ENCODE measurements at places on chromosomes 11 and 22.

GRCh38 chr11:28338371-28338770 is 230.2 kb downstream of the METTL15 start:
- no peak for DNase-seq

GRCh38 chr22:35781898-35782297 is 64.2 kb downstream of the APOL5 start:
- no peak for DNase-seq

GRCh38 chr11:10379022-10379421 is 74.1 kb downstream of the ADM start:
- DNase-seq = no peak

- DNase-seq = no peak
These were observed 8.3 kb downstream of the FDX1 start for GRCh38 chr11:110438017-110438416.

DNA sequence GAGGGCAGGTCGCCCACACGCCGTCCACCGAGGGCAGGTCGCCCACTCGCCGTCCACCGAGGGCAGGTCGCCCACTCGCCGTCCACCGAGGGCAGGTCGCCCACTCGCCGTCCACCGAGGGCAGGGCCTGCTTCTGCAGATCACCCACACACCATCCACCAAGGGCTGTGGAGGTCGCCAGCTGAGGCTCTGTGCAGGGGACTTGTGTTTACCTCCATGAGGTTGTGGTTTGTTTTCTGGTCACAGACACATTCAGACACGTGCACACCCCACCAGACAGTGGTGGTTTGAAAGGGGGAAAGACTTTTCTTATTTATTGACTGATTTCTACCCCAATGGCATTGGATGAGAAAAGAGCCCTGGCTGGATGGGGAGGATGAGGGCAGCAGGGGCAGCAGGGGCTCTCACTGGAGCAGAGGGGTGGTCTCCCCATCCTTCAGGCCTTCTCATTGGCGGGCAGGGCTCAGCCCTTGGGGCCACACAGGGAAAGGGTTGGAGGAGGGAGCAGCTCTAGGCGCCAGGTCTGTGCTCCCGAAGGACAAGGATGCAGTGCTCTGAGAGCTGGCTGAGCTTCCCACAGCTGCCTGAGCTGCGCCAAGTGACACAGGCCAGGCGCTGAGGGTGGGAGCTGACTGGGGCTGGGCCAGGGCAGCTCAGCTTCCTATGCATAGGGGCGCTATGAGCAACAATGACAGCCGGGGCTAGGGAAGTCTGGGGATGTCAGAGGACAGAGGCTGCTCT is 252.6 kb upstream of the B3GAT1 start:
- DNase-seq = no peak

GRCh38 chr11:8403310-8403709 is 139.6 kb upstream of the LMO1 start:
- DNase-seq = no peak

- no peak for DNase-seq
These were observed 87.0 kb upstream of the CLNS1A start for GRCh38 chr11:77724636-77725035.

DNA sequence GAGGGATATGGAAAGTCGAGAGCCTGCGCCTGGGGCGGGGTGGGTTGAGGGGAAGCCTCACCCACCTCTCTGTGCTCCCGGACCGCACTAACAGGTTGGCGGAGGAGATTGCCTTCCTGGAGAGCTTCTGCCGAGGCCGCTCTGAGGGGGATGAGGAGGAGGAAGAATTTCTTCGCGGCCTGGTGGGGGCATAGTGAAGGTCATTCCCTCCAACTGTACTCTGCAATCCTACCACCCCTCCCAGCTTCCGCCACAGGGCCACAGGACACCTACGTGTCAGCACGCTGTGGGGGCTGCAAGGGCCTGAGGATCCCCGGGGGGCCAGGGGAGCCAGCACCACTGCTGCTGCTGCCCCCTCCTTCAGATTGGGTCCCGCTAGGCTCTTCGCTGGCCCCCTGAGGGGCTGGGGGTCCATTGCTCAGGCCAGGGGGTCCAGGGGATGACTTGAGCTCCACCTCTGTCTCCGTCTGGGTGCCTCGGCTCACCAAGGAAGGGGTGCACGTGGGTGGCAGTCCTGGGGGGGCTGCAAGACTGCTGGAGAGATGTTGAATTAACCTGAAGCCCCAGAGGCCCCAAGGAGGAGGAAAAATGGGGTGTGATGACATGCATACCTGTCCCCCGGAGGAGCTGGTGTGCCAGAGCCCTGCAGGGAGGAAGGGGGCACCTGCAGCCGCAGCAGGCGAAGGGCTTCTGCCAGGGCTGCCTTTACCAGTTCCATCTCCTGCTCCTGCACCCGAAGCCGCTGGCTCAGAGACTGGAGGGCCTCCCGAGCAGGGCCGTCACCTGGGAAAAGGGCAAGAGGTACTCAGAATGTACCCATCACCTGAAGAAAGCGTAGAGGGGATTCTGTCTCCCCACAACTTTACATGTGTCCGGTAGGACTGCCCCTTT is 1.5 kb downstream of the EML3 start:
- no peak for DNase-seq

DNA sequence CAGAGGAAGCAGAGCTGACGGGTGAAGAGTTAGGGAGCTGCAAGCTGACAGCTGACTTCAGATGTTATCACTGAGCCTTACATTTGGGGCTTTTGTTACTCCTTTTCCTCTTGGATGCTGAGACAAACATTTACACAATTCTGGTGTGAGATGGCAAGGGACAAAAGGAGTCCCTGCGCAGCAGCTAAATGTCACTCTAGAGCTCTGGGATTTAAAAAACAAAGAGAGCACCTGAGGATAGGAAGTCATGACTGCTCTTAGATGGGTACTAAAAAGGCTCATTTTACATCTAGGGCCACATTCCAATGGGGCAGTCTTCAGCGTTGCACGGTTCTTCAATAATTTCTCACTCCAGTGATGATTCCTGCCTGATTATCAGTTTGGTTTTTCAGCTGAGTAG is 204.5 kb downstream of the RAB38 start:
- DNase-seq = no peak

GRCh38 chr11:19953909-19954308 is 206.4 kb downstream of the DBX1 start:
- no peak for DNase-seq

DNA sequence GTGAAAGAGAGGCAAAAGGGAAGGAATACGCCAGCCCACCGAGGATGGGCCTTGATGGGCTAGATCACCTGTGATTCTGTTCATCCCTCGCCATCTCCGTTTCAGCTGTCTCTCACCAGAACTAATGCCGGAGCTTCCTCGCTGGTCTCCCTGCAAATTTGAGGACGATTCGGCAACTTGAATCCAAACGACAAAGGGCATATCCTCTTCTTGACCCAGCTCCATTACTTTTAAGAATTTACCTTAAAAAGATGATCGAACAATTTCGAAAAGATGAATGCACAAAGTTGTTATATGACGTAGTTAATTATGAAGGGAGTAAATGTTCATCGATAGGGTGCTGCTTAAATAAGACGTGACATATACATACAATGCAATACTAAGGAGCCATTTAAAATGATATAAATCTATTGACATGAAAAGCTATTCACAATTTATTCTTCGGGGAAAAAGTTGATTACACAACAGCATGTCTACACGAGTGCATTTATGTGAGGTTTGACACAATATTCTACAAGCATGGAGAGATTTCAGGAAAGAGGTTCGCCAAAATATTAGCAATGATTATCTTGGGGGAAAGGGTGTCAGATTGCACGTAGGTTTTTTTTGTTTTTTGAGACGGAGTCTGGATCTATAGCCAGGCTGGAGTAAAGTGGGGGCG is 937 bp upstream of the FAM168A start:
- DNase-seq = no peak

- no peak for DNase-seq
These were observed 73.4 kb upstream of the TTC12 start for GRCh38 chr11:113240790-113241635.

DNA sequence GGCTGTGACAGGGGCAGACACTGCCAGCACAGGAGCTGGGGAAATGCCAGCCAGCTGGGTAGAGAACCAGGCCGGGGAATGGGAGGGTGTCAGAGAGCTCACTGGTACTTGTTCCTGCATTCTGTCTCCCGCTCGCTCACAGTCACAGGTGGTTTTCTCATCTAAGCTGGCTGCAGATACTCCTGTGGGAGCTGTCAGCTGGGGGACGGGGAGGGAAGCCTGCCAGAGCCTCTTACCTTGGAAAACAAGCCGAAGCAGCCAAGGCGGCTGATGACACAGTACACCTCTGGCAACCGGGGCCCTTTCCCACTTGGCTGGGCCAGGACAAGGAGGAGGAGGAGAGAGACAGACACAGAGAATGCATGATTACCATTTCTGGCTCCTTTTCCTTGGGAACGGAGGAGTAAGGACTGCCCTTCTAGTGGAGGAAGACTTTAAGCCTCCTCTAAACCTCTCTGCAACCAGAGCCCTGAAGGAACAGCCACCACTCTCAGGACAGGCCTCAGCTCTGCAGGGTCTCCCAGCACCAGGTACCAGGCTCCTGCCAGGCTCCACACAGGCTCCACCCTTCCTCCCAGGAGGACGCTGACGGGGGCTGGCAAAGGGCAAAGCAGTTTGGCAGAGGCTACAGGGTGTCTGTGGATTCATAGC is 25.1 kb downstream of the RPL27A start:
- DNase-seq = no peak

- DNase-seq = no peak
These were observed 26.6 kb downstream of the FADD start for GRCh38 chr11:70229737-70230136.

DNA sequence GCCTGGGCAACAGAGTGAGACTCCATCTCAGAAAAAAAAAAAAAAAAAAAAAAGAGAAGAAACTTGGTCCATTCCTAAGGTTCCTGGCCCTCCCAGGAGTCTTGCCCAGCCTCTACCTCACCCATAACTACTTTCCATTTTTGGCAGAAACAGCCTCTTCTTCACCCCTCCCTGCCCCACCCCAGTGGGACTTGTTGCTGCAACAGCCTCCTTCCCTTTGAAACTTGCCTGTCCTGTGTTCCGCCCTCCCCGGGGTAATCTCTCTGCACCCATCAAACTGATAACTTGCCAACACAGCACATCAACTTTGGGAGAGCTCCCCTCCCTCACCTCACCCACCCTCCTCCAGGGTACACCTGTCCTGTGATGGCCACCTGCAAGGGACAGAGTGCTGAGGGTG is 10.0 kb upstream of the FAM83F start:
- DNase-seq = no peak

DNA sequence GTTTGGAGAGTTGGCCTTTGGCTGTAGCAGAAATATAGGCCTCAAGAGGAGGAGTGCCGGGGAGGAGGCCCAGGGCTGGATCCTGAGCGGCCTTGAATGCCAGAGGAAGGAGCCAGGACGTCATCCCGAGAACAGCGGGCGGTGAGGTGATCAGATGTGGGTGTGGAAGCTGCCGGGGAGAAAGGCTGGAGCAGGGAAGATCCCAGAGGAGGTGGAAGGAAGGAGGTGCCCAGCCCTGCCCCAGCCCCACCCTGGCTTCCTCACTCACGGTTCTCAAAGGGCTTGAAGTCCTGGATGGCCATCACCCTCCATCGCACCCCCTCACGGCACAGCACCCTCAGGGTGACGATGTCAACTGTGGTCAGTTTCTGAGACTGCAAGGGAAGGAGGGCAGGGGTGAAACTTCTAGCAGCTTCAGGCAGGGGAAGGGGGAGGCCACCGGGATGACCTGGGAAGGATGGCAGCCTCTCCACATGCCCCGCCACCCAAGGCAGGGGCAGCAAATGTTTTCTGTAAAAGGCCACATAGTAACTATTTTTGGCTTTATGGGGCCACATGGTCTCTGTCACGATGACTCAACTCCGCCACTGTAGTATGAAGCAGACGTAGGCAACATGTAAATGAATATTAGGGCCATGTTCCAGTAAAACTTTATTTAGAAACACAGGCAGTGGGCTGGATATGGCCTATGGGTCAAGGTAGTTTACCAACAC is 10.7 kb downstream of the IL2RB start:
- no peak for DNase-seq

DNA sequence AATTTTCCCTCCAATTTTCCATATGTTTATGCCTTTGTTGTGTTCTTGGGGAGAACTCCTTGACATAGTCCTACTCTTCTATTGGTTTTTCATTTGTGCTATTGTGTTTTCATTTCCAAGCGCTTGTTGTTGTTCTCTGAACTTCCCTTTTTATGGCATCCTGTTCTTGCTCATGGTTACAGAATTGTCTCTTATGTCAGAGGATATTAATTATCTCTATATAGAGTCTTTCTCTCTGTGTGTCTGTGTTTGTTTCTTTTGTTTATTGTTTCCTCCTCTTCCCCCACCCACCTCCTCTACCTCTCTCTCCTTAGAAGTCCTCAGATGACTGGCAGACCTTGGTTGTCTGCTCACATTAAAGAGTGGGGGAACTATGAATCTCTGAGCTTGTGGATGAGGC is 69.9 kb downstream of the HORMAD2 start:
- DNase-seq = no peak

- DNase-seq = peak; percentile 75
These were observed 703 bp downstream of the ABTB2 start for GRCh38 chr11:34356913-34357700.

GRCh38 chr11:30015725-30016412 is 961 bp downstream of the KCNA4 start:
- DNase-seq = no peak

GRCh38 chr11:61082062-61082870 is 20.0 kb upstream of the CD5 start:
- no peak for DNase-seq

DNA sequence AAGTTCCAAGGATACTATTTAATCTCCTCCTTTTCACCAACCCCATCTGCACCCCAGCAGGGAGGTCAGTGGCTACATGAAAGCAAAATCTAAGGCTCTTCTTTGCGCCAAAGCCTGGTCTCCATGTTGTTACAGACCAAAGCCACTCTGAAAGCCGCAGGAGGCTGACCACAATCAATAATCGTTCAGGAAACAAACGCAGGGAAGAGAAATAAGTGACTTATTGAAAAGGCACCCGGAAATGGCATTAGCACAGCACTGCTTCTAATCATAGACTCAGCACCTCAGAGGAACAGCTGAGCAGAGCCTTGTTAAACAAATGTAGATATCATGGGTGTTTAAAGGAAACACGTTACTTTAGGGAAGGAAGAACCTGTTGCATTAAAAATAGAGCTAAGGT is 183.9 kb downstream of the KIRREL3 start:
- no peak for DNase-seq

DNA sequence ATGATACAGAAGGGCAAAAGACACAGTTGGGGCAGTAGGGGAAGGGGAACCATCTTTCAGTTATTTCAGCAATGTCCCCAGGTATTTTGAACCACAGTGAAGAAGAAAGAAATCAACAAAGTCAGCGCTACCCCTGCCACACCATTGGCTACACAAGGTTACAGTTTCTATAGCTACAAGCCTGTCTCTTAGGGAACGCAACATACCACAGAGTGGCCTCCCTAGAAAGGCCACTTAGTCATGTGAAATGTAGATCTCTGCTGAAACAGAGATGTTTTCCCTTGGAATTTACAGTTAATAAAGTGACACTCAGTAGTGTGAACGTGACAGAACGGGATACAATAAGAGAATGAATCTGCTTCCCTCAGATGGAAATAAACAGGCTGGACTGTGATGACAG is 54.6 kb downstream of the MCHR1 start:
- no peak for DNase-seq

- DNase-seq = no peak
These were observed 8.8 kb upstream of the MB start for GRCh38 chr22:35625763-35626432.

GRCh38 chr11:120573756-120574354 is 62.3 kb downstream of the GRIK4 start:
- no peak for DNase-seq

GRCh38 chr11:32706985-32707741 is 87.3 kb downstream of the CCDC73 start:
- no peak for DNase-seq

Data from Peyer's patch (tissue), 4 donors.